ENCODE measurements at places on chromosomes 5 and 9. TPM values are rescaled to one million over a fixed set of nuclear protein-coding genes. Genes with fewer than 3 reads are reported as not detected.

- no peak for DNase-seq
Measured at GRCh38 chr9:17611342-17611741, 32.5 kb downstream of the SH3GL2 start.

DNA sequence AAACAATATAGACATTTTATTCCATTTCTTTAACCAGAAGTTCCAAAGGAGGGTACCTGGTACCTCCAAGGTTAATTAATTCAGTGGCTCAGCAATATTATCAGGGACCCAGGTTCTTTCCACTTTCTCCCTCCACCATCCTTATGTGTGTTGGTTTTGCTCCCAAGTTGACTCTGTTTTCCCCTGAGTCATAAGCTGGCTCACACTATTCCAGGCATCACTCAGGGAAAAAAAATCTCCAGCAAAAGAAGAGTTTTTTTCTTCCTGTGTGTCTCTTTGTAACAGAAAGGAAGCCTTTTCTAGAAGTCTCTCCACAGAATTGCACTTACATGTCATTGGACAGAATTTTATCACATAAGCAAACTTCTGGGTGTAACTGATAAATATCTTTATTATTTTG is 31.2 kb upstream of the GALNT10 start:
- no peak for DNase-seq

DNA sequence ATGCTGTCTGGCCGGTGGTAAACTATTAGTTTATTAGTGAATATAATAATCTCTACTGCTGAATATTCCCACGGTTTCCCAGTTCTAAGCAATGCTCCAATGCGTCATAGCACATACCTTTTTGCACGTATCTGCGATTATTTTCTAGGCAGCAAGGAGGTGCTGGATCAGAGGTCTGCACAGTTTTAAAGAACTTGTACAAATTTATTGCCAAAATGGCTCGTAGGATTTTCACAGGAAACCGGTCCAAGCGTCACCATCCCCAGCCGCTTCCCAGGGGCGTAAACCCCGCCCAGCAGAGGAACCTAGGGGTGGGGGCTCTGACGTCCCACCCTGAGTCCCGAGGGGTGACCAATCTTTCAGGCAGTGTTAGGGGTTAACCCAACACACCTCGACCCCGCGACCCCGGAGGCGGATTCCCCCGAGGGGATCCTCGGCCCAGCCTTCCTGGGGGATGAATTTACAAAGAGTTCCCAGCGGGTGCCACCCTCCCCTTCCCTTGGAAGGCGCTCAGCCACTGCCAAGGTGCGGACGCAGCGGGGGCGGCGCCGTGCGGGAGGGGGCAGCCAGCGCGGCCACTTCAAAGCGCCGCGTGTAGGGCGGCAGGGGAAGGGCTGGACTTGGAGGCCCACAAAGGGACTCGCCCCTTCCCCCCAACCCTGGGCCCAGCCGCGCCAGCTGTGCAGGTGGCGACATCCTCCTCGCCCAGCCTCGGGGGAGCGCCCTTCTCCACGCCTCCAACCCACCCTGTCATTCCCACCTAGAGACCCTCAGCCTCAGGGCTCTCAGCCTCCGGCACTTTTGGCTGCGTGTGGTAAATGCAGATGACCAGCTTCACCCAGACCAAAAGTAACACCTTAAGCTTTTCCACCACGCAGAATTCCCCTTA is 43.5 kb upstream of the TCF7 start:
- no peak for DNase-seq

DNA sequence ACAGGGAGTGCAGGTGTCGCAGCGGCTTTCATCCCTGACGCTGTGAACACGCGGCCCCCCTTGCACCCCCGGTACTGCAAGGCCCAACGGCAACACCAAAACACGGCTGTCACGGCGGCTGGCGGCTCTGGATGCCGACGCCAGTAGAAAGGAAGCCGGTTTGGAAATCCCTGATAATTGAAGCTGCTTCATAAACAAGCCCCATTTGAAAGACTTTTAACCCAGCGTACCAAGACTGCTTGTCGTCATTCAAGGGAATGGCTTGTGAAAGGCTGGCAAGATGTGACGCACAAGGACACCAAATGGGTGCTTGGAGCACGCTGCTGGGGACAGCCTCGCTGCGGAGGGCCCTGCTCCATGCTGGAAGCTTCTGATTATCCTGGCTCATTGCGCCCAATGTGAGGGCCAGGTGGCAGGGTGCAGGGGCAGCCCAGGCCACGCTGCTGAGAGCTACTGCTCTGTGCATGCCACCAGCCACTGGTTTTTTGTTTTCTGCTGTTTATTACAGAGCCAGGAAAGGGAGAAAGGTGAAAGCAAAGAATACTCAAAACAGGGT is 63.1 kb downstream of the GTF3C4 start:
- DNase-seq = no peak

DNA sequence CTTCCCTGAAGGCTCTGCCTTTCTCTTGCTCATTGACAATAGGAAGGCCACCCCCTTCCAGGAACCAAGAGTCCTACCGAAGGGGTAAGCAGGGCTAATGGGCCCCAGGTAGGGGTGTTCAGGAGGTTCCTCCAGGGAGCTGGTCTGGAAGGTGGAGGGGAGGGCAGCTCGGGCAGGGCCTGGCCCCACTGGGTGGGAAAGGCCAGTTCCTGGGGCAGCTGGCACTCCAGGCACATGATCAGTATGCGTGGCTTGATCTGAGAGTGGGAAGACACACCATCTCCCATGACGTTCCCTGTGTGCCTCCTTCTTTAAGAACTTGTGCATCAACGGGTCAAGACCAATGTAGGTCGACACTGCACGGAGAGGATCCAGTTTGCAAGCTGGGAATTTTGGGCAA is 149.8 kb downstream of the PHF2 start:
- DNase-seq = no peak

The FAM78A gene
- total RNA-seq = 1.7 TPM
